ENCODE measurements at places on chromosomes 3 and 15. TPM values are rescaled to one million over a fixed set of nuclear protein-coding genes. Genes with fewer than 3 reads are reported as not detected.
A peak's percentile ranks its signal among the peaks of the same experiment; 100 is the strongest.

DNA sequence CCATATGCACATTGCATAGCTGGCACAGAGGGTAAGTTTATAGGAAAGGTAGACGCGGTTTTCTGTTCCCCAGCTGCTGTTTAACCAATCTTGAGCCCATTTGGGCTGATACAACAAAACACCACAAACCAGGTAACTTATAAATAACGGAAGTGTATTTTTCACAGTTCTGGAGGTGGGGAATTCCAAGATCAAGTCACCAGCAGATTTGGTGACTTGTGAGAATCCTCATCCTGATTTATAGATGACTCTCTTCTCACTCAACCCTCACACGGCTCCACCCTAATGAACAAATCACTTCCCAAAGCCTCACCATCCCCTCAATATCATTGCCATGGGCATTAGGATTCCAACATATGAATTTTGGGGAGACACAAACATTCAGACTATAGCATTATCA lies 694.4 kb upstream of the NR2F2 start:
- no peak overlapping the region for H3K27ac ChIP-seq
- H3K27me3 ChIP-seq, result no peaks in the 10 kb centered on the region
- DNase-seq, result no peak
- H3K4me1 ChIP-seq, result no peaks in the 10 kb centered on the region
- H3K4me3 ChIP-seq, result no peak overlapping the region

DNA sequence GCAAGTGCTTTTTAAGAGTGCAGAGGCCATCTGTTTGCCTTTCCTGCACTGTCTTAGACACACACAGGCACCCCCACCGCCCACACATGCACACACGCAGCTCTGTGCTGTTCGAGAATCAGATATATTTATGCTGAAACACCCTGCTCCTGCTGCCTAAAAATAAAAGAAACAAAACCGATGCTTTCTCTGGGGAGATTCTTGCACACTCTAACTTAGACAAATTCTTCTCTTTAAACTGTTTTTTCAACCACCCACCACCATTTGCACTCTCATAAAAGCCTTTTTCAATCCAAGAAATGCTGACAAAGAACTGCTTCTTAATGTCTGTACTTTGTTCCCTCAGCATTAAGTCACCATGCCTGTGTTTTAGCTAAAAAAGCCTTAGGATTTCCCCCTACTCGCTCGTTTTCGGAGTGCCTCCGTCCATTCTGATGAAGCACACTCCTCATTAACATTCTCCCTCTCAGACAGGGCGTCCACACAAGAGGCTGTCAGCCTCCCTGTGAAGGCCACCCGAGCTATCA lies 26.2 kb downstream of the SLC12A8 start:
- H3K4me3 ChIP-seq, result no peak overlapping the region
- no peaks in the 10 kb centered on the region for H3K36me3 ChIP-seq
- DNase-seq, result no peak
- no peaks in the 10 kb centered on the region for H3K4me1 ChIP-seq
- H3K27me3 ChIP-seq, result no peaks in the 10 kb centered on the region
- H3K27ac ChIP-seq, result no peak overlapping the region

DNA sequence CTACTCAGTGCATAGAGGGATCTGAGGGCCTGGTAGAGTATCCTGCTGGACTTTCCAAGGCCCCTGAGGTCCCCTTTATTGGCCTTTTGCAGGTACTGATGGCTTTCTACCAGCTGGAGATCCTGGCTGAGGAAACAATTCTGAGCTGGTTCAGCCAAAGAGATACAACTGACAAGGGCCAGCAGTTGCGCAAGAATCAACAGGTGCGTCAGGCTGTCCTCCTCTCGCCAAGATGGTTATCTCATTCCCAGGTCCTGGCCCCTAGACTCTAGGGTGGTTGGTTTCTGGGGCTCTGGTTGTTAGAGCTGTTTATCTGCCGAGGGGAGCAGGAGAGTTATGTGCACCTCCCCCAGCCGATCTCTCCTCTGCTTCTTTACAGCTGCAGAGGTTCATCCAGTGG lies 9.3 kb downstream of the EIF2B5 start:
- H3K27ac ChIP-seq, result no peak overlapping the region
- DNase-seq, result no peak
- no peaks in the 10 kb centered on the region for H3K4me1 ChIP-seq

DNA sequence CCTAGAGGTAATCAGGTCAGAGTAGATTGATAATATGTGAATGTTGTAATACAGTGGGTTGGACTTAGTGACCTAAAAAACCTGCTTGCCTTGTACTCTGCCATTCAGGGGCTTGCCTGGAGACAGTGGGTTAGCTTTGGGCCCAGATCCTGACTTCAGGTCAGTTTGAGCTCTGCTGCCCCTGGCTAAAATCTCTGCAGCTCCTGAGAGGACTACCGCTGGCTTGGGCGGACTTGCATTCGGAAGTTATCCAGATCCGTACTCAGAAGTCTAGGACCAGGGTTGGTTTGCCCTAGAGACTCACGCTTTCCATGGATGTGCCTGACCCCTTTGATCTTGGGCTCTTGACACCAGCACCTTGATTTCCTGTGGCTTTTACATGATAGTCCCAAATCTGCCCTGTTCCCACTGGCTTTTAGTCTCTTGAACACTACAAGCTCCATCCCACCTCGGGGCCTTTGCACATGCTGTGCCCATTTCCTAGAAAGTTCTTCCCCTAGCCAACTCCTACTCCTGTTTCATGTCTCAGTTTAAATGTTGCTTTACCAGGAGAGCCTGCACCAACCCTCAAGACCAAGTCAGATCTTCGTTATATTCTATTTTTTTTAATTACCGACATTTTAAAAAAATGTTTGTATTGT lies 5.9 kb downstream of the ACSBG1 start:
- H3K4me3 ChIP-seq, result no peak overlapping the region
- H3K27me3 ChIP-seq, result no peaks in the 10 kb centered on the region
- H3K27ac ChIP-seq, result no peak overlapping the region
- no peak for DNase-seq
- no peaks in the 10 kb centered on the region for H3K4me1 ChIP-seq
- no peaks in the 10 kb centered on the region for H3K36me3 ChIP-seq

DNA sequence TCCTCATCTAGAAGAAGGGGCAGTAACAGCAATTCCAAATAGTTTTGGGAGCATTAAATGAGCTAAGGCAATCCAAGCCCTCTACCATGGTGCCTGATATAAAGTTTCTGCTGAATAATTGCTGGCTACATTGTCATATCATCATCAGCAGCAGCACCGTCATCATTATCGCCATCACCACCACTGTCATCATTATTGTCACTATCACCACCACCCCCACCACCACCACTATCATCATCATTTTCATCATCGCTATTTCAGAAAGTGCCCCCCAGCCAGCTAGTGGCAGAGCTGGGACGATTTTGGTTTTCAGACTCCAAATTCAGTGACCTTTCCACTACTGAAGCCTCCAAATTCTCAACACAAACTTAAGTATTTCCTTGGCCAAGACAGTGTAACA lies 15.0 kb downstream of the XCR1 start:
- no peak overlapping the region for H3K4me3 ChIP-seq
- DNase-seq, result no peak
- no peaks in the 10 kb centered on the region for H3K4me1 ChIP-seq
- no peaks in the 10 kb centered on the region for H3K27me3 ChIP-seq
- no peak overlapping the region for H3K27ac ChIP-seq

DNA sequence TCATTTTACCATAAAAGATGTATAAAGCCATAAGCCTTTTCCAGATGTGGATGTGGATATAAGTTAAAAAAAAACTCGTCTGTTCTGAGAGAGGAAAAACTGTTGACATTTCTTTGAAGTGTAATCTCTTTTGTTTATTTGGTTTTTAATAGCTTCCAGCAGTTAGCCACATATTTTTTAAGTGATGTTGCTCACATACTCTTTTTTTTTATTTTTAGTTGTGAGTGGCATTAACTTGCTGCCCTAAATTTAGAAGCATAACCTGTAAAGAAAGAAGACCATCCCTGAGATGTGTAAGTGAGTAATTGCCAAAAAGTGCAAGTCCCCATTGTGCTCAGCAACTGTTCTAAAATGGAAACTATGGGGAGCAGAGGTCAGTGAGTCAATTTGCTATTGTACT lies 415.9 kb upstream of the MDFIC2 start:
- H3K36me3 ChIP-seq, result no peaks in the 10 kb centered on the region
- H3K4me3 ChIP-seq, result no peak overlapping the region
- H3K27me3 ChIP-seq, result no peaks in the 10 kb centered on the region
- no peak overlapping the region for H3K27ac ChIP-seq
- DNase-seq, result no peak

DNA sequence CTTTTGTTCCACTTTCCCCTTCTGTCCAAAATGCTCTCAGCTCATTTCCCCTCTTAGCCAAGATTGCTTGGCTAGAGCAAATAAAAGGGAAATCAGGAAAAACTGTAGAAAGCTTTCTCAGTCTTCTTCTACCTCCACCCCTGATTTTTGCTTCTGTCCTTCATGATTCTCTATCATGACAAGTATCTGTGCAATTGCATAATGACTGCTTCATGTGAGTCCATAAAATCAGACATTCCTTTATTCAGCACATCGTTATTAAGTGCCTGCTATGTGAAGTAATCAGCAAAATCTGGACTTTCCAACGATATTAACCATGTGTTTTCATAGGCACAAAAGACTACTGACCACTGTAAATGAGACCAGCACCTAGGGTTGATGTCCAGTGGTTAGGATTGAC lies 321.5 kb upstream of the CBLB start:
- H3K27ac ChIP-seq, result no peak overlapping the region
- H3K4me1 ChIP-seq, result no peaks in the 10 kb centered on the region
- H3K4me3 ChIP-seq, result no peak overlapping the region
- no peaks in the 10 kb centered on the region for H3K36me3 ChIP-seq
- H3K27me3 ChIP-seq, result no peaks in the 10 kb centered on the region

DNA sequence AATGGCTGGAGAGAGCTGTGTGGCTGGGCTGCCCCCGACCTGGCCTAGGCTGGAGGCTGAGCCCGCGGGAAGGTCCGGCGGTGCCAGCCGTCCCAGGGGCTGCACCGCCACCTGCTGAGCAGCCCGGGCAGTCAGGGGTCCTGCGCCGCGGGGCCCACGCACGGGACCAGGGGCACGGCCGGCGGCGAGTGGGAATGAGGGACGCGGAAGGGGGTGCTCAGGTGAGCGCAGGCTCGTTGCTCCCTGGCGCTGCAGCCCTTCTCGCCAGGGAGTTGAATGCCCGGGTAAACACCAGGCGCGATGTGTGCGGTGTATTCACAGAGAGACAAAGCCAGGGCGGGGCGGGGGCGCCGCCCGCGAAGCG lies 666 bp upstream of the SEMA3F start:
- no peak overlapping the region for H3K27ac ChIP-seq
- peaks cover 67% of the 10 kb centered on the region for H3K4me1 ChIP-seq
- no peaks in the 10 kb centered on the region for H3K27me3 ChIP-seq

- peak overlapping the region; percentile 98 for H3K4me3 ChIP-seq
- peak overlapping the region; percentile 70 for H3K27ac ChIP-seq
- H3K27me3 ChIP-seq, result no peaks in the 10 kb centered on the region
- DNase-seq, result peak; percentile 96
- H3K4me1 ChIP-seq, result peaks cover 13% of the 10 kb centered on the region
These were observed 1.3 kb upstream of the PIGZ start for GRCh38 chr3:196969660-196970546.

DNA sequence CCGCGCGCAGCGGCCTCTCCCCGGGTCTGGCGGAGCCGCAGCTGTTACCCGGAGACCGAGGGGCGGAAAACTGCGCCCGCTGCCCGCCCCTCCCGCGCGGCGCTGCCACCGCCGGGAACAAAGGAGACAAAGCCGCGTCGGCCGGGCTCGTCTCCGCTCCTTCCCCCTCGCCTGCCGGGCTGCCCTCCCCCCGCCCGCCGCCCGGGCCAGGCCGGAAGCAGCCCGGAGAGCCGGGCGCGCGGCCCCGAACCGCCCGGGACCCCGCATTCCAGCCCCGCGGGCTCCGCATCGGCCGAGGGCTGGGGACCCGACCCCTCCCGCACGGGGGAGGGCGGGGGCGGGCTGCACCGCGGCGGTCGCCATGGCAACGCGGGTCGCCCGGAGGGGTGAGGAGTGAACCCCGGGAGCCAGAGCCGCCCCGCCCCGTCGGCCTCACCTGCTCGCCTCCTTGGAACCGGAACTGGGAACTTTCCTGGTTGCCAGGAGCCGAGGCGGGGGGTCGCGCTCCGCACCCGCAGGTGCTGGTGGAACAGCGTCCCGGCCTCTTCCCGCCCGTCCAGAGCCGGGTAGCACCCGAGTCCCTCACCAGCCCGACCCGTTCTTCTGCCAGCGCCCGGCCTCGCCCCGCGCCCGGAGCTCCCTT lies 448 bp downstream of the PLXNB1 start:
- H3K27ac ChIP-seq, result peak overlapping the region; percentile 91
- peaks cover 29% of the 10 kb centered on the region for H3K4me1 ChIP-seq
- H3K27me3 ChIP-seq, result no peaks in the 10 kb centered on the region
- H3K4me3 ChIP-seq, result peak overlapping the region; percentile 93

Gene GPR176
- total RNA-seq, result 12.0 TPM

Gene ARIH1
- 81.1 TPM for total RNA-seq

Gene ZIC4
- total RNA-seq, result not detected

Gene OIP5
- total RNA-seq, result 0.46 TPM

Gene LRRN1
- total RNA-seq, result 1.0 TPM
